ENCODE measurements at places on chromosomes 1 and 21. TPM values are rescaled to one million over a fixed set of nuclear protein-coding genes. Genes with fewer than 3 reads are reported as not detected.

CNKSR1 gene
- polyA plus RNA-seq, result 10.7 TPM

CYP4X1 gene
- polyA plus RNA-seq, result 8.2 TPM

CFAP107 gene
- polyA plus RNA-seq, result 1.0 TPM

HSD11B1 gene
- polyA plus RNA-seq, result 0.36 TPM

LRRC52 gene
- polyA plus RNA-seq, result 0.09 TPM

RPS6KC1 gene
- polyA plus RNA-seq, result 22.2 TPM

FCRLB gene
- 3.6 TPM for polyA plus RNA-seq

NTNG1 gene
- polyA plus RNA-seq, result 45.1 TPM

SHISAL2A gene
- 1.6 TPM for polyA plus RNA-seq

ACOT11 gene
- 9.0 TPM for polyA plus RNA-seq

DNA sequence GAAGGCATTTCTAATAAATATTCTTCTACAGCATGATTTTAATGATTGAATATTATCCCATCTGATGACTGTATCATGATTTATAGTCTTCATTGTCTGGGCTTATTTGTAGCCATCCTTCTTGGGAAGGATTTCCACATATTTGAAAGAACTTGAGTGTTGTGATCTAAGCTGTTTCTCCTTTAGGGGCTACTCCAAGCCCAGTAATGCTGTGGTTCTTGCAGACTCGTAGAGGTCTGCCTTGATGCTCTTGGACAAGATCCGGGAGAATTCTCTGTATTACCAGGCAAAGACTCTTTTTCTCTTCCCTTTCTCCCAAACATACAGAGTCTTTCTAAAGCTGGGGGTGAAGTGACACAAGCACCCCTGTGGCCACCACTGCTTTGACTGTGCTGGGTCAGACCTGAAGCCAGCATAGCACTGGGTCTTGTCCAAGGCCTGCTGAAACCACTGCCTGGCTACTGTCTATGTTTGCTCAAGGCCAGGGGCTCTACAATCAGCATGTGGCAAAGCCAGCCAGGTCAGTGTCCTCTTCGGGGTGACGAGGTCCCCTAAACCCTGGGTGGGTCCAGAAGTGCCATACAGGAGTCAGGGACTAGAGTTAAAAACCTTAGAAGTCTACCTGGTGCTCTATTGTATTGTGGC is 107.4 kb downstream of the GIPC2 start:
- DNase-seq, result no peak

GRCh38 chr1:197859024-197859423 is 43.4 kb upstream of the C1orf53 start:
- no peak for DNase-seq

DNA sequence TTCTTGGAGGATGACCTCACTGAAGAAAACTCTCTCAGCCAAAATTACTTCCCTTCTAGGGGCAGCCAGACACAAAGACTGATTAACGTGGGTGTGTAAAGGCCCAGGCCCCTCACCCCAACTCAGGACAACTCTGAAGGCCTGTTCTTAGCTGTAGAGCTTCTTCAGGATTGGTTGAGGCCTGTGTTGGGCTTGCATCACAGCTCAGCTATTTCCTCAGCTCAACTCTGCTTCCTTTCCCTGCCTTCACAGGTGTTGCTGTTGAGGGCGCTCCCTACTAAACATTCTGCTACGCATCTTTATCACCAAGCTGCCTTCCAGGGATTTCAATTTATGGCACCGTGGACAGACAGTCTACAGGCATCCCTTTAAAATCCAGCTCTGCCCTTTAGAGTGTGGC is 36.8 kb downstream of the MAB21L3 start:
- DNase-seq, result no peak

- no peak for DNase-seq
These were observed 166.2 kb downstream of the TOMM20 start for GRCh38 chr1:234962340-234962989.

DNA sequence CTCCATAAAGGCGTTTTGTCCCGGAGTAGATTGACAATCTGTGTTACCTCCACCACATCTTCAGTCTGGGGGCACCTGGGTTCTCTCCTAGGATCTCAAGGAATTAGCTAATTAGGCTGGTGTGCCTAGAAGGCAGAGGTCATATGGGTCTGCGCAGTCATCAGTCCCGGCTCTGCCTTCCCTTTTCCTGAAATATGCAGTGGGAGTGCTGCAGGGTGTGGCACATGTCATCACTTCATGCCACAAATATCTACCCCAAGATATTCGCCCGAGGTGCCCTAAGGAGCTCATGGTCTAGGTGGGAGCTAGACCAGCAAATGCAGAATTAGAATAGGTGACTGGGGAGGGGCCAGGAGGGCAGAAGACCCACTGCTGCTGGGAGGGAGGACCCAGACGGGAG is 42.9 kb downstream of the ACTL8 start:
- DNase-seq, result no peak

DNA sequence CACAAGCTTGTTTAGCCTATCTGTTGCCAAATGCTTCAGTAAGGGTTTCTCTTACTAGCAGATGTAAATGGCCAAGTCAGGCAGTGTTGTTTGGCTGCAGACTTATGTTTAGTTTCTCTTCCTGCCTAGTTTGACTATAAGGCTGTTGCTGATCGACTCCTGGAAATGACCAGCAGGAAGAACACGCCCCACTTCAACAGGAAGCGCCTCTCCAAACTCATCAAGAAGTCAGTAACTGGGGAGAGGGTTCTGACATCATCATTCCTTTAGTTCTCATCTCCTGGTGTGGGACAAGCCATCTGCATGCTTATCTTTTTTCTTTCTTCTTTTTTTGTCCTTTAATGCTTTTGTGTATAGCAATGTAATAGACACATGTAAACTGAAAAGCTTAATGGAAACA is 25.1 kb downstream of the RRP1B start:
- no peak for DNase-seq

DNA sequence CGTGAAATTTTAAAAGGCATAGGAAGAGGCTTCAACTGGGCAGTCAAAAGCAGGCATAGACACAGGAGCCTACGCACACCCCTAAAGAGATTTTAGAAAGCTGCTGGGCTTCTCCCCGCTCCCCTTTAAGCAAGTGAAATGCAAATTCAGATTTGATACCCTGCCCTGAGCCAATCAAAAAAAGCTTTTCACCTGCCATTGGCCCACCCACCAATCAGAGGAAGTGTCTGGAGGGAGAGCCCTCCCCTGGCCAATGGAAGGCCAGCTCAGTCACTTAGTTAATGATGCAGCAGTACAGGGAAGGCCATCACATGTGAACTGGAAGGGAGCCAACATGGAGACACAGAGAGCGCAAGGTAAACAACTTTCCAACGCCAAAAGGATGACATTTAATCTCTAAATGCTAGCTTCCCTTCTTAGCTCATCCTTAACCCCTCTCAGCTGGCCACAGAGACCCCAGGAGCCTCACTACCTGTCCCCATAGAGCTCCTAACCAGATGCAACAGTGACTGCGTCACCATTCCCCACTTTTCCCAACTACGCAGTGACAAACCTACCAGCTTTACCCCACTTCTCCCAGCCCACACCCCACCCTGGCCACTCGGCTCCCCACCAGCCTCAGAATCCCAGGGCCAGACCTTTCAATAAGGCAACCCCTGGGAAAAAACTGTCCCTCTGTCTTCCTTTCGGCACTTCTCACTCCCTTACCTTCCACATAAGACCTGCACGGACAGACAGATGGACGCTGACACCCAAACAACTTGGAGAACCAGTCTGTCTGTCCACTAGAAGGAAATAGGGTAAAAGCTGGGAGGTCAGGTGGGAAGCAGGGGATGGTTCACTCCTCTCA is 71.0 kb downstream of the CD46 start:
- DNase-seq, result no peak

- no peak for DNase-seq
These were observed 64.1 kb upstream of the SLC25A33 start for GRCh38 chr1:9475061-9475627.

- no peak for DNase-seq
These were observed 41.2 kb downstream of the PCP4 start for GRCh38 chr21:39908265-39908923.

DNA sequence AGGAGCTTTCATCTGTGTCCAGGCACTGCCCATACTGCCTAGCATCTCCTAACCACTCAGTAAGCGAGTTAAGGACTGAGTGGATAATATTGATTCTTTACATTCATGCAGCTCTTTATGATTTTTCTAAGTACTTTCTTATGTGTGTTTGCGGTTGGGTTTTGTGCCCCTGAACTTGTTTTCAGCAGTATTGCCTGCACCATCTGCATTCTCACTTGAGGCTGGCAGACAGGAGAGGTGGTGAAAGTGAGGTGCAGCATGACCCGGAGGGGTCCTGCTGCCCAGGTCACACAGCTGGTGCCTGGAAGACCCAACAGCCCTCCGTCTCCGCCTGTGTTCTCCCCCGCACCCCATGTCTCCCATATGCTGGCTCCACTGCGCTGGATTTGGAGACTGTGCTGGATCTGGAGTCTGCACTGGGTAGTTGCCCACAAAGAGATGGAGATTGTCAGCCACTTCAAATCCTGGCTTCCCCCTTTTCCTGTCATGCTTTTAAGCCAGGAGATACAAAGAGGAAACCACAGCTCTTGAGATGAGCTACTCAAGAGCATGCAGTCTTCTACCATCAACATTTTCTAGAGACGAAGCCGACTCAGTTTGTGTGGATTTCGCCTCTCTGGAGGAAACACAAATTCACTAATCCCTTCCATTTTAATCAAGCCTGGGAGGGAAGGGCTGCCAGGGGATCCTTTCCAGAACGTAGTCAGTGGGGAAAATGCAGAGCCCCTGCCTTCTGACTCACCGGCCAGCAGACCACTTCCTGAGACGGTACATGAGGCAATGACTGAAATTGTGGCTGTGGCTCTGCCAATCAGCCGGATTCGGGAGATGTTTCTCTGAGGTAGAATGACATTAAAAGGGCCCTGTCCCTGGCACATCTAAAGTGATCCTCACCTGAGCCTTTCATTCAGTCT is 71.7 kb upstream of the ANGPTL1 start:
- no peak for DNase-seq

DNA sequence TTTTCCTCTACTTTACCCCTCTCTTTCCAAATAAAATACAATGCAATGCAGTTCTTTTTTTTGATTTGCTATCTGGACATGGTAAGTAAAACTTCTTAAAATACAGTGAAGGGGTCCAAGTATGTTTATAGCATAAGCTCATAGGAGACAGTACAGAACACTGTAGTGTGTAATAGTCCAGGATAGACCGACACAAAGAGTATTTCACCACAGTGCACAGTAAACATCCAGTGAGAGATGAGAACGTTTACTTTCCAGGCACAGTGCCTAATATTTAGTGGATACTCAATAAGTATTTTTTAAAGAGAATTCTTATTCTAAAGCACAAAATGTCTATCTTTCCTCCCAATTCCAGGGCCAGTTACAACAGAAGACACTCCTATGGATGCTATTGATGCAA is 14.9 kb downstream of the MIA3 start:
- DNase-seq, result no peak
